ENCODE measurements at places on chromosomes 12 and 14.

- no peak for DNase-seq
Observed at GRCh38 chr14:44756554-44756953, 205.2 kb downstream of the KLHL28 start.

DNA sequence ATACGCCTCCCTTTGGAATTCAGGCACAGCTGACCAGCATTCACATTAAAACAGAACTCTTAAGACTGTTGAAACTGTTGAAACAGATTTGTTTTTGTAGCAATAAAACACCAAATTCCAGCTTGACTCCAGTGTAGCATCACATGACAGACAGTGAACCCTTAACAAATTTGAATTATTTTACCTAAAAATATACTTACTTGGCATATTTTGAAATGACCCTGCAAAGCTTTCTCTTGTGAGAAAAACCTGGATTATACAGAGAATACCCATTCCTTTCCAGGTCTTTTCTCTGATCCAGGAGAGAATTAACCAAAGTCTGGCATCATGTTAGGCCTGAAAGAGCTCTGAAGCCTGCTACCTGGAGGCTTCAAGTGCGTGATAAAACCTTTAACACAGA lies 410.3 kb downstream of the FOXG1 start:
- DNase-seq, result no peak

DNA sequence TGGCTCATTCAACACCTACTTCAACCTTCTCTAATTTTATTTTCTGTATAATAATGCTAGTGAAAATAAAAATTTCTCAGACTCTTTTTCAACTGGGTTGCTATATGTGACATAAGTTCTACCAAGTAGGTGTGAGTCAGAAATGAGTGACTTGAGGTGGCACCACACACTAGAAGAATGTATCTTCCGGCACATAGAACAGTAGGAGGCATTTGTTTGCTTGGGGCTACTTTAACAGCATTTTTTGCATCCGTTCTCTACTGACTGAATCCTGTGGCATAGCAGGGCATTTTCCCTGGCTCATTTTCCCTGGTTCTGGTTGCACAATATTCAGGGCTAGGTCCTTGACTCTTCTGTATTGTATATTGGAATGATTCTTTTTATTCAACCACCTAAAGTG lies 194.0 kb upstream of the SLC16A7 start:
- no peak for DNase-seq

DNA sequence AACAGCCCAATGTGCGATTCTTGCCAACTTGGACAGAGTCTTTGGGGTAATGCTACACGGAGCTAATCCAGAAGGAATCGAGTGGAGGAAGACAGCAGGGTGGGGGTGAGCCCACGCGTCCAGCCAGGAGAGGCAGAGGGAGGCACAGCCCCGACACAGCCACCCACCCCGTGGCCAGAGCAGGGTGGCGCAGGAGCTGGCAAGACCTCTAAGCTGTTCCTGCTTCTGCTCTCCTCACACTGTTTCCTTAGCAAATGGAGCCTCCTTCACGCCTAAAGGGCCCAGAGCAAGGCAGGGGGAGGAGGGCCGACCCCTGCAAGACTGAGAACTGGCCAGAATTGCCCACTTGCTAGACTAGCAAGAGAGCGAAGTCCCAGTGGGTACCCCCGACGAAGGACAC lies 91.5 kb downstream of the FBXL14 start:
- no peak for DNase-seq

DNA sequence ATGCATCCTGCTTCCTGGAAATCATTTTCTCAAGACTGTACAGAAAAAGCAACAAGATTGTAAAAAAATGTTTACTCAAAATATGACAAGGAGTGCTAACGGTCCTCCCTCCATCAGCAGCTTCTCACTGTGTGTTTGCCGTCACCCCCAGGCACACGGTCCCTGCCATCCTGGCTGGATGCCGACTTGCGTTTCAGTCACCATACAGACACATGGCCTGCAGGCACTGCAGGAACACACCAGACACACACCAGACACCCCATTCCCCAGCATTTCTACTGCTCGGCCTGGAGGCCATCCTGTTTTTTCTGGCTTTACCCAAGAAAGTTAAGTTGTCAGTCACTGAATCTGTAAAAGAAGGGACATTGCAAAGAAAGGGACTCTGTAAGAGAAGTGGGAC lies 10.8 kb downstream of the KCNK10 start:
- DNase-seq, result no peak

- peak; percentile 41 for DNase-seq
Observed at GRCh38 chr12:132133952-132134652, 10.0 kb downstream of the DDX51 start.

- DNase-seq, result no peak
Observed at GRCh38 chr12:86772696-86773095, 516.5 kb upstream of the MGAT4C start.

- no peak for DNase-seq
Observed at GRCh38 chr14:96514694-96515093, 12.5 kb downstream of the PAPOLA start.

DNA sequence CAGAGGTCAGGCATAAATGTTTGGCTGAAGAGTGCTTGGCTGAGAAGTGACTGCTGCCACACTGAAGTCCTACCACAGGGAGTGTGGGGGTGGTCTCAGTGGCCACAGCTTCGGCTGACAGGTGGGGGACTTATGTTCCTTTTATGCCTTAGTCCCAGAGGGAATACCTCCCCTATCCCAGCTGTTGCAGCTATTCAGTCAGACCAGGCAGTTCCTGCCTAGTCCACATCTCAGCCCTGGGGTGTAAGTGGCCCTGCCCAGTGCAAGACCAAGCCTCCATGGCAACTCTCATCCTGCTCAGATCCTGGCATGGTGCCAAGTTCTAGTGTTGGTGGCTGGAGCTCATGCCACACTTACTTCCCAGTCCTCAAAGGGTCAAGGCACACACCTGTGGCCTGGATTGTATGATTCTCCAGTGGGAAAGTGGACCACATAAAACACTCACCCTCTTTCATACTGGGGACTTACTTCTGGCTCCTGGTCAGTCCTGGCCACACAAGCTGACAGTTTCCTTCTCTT lies 161.3 kb upstream of the CAND1 start:
- no peak for DNase-seq

DNA sequence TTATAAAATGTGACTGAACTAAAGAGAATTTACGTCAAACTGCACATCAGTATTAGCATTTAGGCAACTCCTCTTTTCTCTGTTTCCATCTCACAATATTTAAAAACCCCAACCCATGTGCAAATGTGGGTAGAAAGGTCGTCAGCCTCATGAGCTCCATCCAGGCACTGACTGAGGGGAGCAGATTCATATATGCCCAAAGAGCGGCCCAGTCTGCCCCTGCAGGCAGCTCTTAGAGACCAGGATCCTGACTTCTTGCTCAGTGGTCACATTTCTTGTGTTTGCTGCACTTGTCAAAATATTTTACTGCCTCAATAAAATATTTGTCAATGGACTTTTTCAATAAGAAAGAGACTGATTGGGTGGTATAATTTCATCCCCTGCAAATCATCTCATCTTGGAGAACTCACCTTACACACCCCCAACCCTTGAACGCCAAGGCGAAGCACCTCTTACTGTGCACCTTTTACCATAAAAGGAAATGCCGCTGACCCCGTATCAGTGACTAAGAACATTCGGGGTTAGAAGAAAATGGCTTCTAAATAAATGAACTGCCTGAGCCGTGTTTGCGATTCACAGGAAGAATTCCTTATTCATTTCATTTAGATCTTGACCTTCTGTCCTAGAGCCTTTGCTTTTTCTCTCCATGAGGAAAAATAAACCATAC lies 418.8 kb downstream of the BCL11B start:
- no peak for DNase-seq

DNA sequence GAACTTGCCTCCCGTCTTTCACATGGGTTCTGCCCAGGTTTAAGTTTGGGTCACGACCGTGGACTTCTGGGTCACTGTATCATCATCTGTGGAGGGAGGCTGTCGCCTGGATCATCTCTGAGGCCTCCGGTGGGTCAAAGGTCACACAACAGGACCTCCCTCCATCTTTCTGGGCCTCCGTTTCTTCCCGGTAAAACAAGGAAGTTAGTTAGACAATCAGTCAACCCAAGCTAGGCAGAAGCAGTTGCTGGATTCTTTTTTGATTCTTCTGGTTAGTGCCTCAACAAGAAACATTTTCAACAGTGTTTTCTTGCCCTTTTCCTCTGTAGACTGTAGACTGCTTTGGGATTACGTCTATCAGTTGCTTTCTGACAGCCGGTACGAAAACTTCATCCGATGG lies 186.6 kb upstream of the BCL2L14 start:
- no peak for DNase-seq

GRCh38 chr12:111457071-111457470 lies 51.3 kb downstream of the SH2B3 start:
- no peak for DNase-seq

DNA sequence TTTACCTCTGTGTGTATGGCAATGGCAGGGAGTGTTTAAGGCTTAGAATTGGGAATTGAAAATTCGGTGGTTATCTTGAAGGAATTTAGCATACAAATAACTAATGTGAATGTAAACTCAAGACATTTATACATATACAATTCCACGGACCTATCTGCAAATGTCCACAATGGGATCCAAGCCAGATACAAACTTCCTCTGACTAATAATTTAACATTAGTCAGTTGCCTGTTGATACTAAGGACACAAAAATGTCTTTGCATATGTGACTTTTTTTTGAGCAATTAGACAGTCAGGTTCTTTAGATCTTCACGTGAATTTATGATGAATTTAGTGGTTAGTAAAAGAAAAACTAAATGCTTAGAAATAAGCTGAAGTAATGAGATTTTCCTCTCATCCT lies 40.5 kb downstream of the ESR2 start:
- no peak for DNase-seq

DNA sequence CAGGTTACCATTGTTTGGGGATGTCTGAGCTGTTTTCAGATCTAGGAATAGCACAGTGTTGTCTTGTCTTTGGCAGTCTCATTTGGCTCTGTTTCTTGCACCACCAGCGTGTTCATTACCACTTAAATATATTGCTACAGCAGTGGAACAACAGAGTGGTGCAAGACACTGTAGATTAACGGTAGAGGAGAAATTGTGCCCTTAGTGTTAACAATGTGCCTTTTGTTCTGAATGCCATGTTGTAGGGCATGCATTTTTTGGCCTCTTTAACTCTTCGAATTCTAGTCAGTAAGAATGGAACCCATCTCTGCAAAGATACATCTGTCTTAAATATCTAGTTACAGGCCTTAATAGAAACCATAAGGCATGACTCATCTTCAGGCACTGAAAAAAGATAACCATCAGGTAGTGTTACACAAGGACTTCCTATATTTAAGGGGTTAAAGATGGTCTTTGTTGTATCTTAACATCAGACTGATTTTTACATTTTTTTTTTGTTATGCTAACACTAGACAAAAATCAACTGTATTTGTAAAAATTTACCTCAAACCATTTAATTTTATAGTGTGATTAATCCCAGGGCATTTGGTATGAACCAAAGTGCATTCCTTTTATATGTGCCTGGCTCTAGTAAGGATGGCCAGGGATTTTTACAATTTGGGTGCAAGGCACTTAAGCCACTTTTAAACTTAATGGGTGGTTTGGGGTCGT lies 12.9 kb downstream of the DYRK2 start:
- no peak for DNase-seq

DNA sequence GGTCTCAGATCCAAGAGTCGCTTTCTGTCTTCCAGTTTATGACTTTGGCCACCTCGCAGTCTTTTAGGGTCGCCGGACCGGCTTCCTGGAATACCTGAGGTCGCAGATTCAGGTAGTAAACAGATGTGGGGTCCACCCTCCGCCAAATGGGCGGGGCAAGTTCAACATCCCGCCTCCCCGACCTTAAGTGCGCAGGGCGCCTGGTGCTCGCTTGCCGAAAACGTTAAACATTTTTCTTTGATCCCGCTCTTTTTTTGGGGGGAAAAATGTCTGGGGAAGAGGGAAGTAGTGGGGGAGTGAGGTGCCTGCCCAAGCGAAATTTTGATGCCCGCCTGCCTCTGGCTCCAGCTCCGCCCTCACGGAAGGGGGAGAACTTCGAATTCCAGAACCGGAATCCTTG lies 73.9 kb upstream of the TBX5 start:
- DNase-seq, result peak; percentile 53

DNA sequence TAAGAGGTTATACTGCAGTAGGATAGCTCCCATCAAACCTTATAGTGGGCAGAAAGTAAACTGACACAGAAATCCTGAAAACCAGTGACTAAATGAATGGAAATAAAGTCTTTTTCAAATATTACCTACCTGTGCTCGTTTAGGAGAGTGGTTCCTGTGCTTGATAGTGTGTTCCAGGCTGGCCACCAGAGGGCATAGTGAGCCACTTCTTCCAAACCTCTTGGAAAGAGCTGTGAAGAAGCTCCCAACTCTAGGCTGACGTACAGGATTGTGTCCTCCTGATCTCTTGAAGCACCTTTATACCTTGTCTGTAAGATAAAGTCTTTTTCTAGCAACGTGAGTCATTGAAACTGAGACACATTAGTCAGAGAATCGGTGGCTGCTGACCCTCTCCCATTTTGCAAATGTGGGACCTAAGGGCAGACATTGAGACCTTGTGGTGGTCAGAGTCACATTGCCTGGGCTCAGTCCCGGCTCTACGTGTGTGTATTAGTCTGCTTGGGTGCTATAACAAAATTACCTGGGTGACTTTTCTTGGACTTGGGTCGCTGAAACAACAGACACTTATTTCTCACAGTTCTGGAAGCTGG lies 17.6 kb downstream of the TDP1 start:
- peak; percentile 80 for DNase-seq

- DNase-seq, result no peak
Observed at GRCh38 chr12:51017452-51017851, 8.7 kb downstream of the SLC11A2 start.

- no peak for DNase-seq
Observed at GRCh38 chr12:51281202-51281924, 11.1 kb upstream of the SMAGP start.

GRCh38 chr14:66056268-66056907 lies 429.8 kb upstream of the CCDC196 start:
- DNase-seq, result no peak

- no peak for DNase-seq
Observed at GRCh38 chr12:94206886-94207285, 58.5 kb downstream of the PLXNC1 start.

DNA sequence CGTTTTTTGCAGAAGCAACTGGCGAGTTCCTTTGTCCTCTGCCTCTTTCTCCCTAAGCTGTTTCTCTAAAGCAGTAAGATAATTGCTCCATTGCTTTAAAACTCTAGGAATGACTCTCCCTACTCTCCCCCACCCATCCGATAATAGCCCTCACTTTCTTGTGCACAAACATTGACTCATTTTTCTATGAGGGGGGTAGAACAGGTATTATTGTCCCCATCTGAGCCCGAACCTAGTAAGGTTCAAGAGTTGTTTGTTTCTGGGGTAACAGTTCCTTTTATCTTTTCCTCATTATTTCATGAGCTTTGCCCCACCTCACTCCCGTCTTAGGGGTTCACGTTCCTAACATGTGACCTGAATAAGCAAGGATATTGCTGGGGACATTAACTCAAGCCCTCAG lies 190.6 kb downstream of the EMP1 start:
- DNase-seq, result no peak

GRCh38 chr14:91392623-91393303 lies 24.9 kb downstream of the CCDC88C start:
- no peak for DNase-seq

- no peak for DNase-seq
Observed at GRCh38 chr12:77166696-77167095, 101.3 kb upstream of the E2F7 start.

GRCh38 chr12:25728056-25728595 lies 175.0 kb upstream of the LMNTD1 start:
- no peak for DNase-seq
